Substantia nigra (tissue), 51 donors: ENCODE measurements at places on chromosomes 5 and 9.
A peak's percentile ranks its signal among the peaks of the same experiment; 100 is the strongest.

GRCh38 chr5:143213851-143214363, 189.6 kb downstream of the NR3C1 start:
- no peak for DNase-seq

DNA sequence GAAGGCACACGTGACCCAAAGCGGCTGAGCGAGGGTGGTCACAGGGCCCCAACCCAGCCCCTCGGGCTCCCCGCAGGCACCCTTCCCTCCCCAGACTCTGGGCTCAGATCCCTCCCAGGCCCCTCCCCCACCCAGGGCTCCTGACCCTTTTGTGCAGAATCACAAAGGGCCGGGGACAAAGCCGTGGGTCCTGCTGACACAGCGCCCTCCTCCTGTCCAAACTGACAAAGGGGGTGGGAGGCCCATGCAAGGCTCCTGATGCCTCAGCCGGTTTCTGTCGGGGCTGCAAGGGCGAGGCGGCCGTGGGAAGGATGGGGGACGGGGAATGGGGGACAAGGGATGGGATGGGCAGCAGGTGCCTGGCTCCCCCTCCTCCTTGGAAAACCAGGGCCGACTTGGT, 43.5 kb upstream of the UBAC1 start:
- DNase-seq: no peak

GRCh38 chr5:117084067-117084466, 509.4 kb upstream of the SEMA6A start:
- no peak for DNase-seq

- no peak for DNase-seq
Measured at GRCh38 chr5:58187432-58188261, 272.2 kb downstream of the PLK2 start.

GRCh38 chr5:107580889-107581820, 89.6 kb downstream of the EFNA5 start:
- DNase-seq: no peak

DNA sequence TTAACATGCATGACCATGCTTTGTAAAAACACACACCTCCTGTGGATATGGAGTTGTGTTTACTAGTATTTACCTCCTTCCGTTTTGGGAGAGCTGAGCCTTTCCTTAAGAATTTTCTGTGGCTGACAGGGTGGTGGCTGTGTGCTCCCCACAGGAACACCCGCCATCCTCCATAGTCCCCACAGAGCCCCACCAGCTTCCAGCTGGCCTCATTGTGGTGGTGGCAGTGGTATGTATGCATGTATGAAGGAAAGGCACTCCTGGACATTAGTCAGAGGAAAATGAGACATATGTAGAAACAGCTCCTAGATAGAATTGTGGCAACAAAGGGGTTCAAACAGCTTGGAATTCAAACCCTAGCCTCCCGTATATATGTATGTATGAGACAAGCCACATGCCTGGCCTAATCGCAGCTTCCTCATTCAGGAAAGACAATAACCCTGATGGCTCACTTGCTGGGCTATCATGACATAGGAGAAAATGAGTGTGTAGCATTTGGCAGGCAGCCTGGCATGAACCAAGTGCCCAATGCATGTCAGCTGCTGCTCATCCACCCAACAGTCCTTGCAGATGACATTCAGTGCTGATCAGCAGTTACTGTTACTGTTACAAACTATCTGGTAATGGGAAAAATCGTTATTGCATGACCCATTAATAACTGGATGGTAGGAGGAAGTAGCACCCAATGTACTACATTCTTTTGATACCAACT, 459.7 kb downstream of the EBF1 start:
- no peak for DNase-seq

DNA sequence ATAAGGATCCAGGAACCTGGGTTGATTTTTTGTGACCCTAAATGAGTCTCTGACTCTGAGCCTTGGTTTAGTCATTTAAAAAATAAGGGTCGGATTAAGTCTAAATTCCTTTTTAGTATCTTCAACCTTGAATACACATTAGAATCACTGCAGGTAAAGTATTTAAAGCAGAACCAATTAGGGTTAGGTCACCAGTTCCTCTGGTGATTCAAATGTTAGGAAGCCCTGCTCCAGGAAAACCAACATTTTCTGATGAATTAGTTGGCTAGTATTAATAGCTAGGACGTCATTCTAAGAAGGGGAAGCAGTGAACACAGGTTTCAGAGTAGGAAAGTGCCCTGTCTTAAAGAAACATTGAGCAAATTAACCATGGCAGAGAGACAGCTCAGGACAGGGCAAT, 31.4 kb upstream of the BRINP1 start:
- no peak for DNase-seq

GRCh38 chr5:176151281-176151680, 86.9 kb upstream of the SIMC1 start:
- no peak for DNase-seq

- no peak for DNase-seq
Measured at GRCh38 chr5:90852531-90852930, 293.9 kb downstream of the ADGRV1 start.

DNA sequence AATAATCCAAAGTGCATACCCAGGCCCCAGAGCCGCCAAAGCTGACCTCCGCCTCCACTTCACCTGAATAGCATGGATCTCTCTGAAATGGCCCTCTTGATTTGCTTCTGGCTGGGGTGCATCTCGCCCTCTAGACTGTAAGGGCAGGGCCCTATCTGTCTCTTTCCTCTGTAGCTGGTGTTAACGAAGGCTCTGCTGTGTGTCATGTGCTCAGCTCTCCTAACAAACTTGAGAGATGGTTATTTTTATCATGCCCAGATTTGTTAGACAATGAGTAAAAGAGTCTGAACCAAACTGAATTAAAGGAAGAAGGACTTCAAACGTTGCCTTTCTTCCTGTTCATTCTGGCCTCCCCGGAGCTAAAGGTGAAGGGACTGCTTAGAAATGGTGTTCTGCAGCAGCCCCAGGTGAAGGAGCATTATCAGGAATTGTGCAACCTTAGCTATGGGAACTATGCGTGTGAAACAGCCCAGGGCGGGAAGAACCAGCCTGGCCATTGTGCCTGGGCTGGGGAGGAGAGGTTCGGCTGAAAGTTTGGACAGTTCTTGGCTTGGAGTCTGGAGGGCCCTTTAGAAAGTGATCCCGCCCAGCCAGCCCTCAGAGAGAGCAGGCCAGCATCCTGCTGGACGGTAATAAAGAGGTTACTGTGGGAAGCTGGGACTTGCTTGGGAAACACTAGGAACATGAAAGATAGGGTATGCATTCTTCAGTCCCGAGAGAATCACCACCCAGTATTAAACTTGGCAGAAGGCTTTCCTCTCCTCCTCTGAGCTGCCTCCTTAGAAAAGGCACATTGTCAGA, 73.5 kb downstream of the WWC1 start:
- no peak for DNase-seq

GRCh38 chr9:36118201-36118600, 18.3 kb upstream of the GLIPR2 start:
- DNase-seq: no peak

- DNase-seq: no peak
Measured at GRCh38 chr9:79639354-79639753, 67.6 kb downstream of the TLE4 start.

GRCh38 chr9:12790883-12791282, 16.1 kb downstream of the LURAP1L start:
- DNase-seq: no peak

GRCh38 chr5:66273121-66273520, 129.0 kb downstream of the SREK1 start:
- DNase-seq: no peak

- DNase-seq: no peak
Measured at GRCh38 chr9:109926421-109926869, 146.4 kb downstream of the PALM2AKAP2 start.

GRCh38 chr5:175709276-175709781, 51.5 kb downstream of the HRH2 start:
- no peak for DNase-seq

DNA sequence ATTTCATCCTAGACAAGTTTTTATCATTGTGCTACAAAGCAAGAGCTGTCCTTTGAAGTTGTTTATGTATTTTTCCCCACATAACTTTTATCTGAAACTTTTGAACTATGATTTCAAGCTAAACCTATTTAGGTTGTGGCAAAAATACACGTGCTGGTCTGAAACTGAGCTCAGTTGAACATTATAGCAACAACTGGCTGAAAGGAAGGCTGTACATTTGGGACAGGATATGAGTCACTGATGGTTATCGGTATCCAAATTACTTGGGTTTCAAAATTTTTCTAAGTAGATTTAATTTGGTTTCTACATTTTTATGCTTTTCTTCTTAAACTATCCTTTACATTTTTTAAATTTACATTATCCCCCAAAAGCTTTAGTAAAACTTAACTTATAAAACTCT, 627.3 kb upstream of the NUDT12 start:
- DNase-seq: no peak

- DNase-seq: no peak
Measured at GRCh38 chr9:2758162-2758897, 41.0 kb downstream of the KCNV2 start.

GRCh38 chr9:15529566-15530324, 19.0 kb upstream of the PSIP1 start:
- DNase-seq: no peak

DNA sequence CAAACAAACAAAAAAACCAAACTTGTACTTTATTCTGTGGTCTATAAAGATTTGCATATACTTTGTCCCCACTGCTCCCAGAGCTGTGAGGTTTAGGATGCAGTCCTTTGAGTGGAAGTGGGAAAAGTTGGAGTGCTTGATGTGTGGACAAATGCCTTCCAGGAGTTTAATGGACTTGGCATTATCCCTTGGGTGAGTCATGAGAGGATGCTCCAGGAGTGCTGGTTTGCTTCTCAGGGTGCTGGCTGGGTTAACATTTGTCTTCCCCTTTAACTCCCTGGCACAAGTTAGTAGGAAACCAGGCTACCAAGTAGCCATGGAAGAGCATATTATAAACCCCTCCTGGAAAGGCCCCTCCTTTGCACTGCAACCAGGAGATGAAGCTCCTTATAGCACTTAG, 417.4 kb upstream of the RIOK2 start:
- DNase-seq: no peak

- DNase-seq: peak; percentile 43
Measured at GRCh38 chr5:56480078-56480704, 247.1 kb upstream of the ANKRD55 start.

- no peak for DNase-seq
Measured at GRCh38 chr5:33231935-33232334, 208.8 kb upstream of the TARS1 start.

GRCh38 chr5:61595426-61595825, 263.4 kb downstream of the ZSWIM6 start:
- DNase-seq: no peak

GRCh38 chr9:100595391-100596199, 17.7 kb downstream of the CAVIN4 start:
- peak; percentile 22 for DNase-seq

GRCh38 chr9:132018957-132019405, 60.7 kb downstream of the MED27 start:
- peak; percentile 45 for DNase-seq

DNA sequence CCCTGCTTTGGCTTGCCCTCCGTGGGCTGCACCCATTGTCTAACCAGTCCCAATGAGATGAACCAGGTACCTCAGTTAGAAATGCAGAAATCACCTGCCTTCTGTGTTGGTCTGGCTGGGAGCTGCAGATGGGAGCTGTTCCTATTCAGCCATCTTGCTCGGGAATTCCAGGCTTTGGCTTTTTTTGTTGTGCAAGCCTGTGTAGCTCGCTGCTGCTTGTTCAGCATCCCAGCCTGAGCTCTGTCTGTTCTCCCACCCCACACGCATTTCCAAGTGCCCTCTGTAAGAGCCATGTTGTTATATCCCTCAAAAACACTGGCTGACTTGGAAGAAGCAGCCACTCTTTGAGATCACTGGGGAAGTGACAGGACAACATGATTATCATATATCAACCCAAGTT, 101.6 kb upstream of the DPYSL3 start:
- DNase-seq: no peak

DNA sequence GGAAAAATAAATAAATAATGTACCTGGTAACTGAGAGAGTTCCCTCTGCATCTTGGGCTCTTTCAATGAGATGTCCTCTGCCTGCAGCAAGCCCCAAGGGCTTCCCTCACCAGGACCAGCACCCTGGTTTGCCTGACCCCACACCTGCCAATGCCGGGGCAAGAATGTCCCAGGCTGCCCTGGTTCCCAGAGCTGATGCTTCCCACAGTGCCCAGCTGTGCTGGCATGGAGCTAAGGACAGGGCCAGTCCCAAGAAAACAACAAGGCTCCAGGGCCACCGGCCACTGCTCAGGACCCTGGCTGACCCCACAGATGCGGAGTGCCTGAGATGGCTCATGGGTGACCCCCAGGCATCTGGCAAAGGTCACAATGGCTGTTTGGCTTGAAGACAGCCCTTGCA, 123.5 kb downstream of the KCNIP1 start:
- DNase-seq: no peak

GRCh38 chr5:36777105-36777757, 99.3 kb upstream of the NIPBL start:
- DNase-seq: no peak

- DNase-seq: no peak
Measured at GRCh38 chr5:178337334-178337741, 104.7 kb upstream of the PHYKPL start.

DNA sequence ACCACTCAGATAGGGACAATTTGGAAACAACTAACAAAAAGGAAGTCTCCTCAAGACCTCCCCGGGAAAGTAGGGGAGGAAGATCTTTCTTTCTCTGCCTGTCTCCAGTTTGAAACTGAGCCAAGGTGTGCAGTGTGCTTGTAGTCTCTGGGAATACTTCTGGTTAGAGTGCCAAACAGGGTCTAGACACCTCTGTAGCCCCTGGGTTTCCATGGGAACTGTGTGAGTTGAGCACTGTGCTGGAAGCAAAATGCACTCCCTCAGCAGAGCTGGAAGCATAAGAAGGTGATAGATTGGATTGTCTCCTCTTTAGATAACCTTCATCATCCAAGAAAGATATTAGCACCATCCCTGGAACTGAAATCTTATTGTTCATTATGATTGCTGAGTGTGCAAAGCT, 129.2 kb upstream of the TNPO1 start:
- no peak for DNase-seq
